Left renal pelvis (tissue), 4 donors: ENCODE measurements at places on chromosomes 7 and 10. TPM values are rescaled to one million over a fixed set of nuclear protein-coding genes. Genes with fewer than 3 reads are reported as not detected.

ELN gene
- polyA plus RNA-seq: 90.6 TPM

DDIT4 gene
- 47.4 TPM for polyA plus RNA-seq

HMX3 gene
- 0.21 TPM for polyA plus RNA-seq

ZC3HAV1L gene
- polyA plus RNA-seq: 22.5 TPM

CASTOR2 gene
- 8.9 TPM for polyA plus RNA-seq

DNAJC30 gene
- polyA plus RNA-seq: 8.3 TPM

KIAA1217 gene
- polyA plus RNA-seq: 84.5 TPM

ARHGEF35 gene
- polyA plus RNA-seq: 5.5 TPM

ADIRF gene
- polyA plus RNA-seq: 13.9 TPM

- DNase-seq: no peak
These were observed 189.8 kb upstream of the IMMP2L start for GRCh38 chr7:111752022-111752582.

GRCh38 chr7:73909996-73910395 is 49.0 kb downstream of the TMEM270 start:
- no peak for DNase-seq

DNA sequence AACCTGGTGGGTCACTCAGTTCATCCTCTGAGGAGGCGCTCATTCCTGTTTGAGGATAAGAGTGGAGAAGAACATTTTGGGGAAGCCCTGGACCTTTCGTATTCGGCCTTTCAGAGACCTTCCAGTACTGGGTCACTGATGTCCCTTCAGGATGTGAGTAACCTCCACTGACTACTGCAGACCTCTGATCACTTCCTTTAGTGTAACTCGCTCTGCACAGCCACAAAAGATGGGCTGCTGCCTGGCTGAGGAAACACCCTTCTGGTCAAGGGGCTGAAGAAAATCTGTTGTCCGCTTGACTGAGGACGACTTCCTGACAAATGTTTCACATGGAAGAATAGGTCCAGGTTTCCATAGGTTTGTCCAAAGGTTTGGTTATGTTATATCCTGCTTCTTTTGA is 15.9 kb upstream of the TBXAS1 start:
- no peak for DNase-seq

DNA sequence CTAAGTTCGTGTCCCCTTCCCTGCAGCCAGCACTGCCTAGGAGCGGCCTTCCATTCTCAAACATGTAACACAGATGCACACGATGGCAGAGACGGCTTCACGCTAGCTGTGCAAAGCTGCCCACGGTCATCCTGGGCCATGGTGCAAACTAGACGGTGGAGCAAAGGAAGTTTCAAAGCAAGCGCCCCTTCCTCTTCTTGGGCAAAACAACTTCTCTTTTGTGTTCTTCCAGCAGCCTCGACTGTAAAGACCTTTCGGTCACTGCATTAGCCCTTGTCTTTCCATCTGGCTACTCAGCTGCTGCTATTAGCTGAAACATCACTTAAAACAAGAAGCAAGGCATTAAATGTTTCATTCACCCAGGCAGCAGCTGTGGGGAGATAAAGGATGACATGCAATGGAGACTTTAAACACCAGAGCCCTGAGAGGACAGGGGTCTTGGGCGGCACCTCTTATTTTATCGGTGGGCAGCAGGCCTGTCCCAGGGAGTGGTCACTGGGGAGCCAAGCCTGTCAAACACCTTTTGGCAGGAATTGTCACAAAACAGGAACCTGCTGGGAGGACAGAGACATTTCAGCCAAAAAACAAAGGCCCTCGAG is 214.8 kb downstream of the KLF6 start:
- DNase-seq: no peak

DNA sequence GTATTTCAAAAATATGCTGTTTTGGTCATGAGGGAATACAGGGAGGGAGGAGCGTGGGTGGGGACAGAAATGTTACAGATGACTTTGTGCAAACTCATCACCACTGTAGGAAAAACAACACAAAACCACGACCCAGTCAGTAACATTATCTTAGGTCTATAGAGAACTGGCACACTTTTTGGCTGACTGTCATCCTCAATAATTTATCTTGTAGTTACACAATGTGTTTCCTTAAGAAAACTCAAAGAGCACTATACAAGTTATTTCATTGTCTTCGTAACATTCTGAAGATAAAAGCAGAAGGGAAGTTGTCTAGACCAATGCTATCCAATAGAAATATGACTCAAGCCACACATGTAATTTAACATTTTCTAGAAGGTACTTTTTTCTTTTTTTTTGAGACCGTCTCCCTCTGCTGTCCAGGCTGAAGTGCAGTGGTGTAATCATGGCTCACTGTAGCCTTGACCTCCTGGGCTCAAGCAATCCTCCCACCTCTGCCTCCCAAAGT is 16.9 kb upstream of the CDK14 start:
- no peak for DNase-seq

DNA sequence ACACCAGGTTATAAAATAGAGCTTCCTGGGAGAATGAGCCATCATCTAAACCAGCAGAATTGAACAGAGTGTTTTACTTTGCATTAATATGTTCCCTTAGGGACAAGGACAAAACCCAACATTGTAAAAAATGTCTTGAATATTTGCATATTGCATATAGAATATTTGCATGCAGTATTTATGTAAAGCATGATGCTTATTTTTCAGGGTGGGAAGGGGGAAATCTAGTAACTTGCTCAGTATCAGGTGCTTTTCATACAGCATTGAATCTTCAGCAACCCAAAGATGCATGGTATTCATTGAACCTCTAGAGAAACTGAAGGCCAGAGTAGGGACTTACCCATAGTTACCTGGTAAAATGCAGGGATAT is 409.2 kb upstream of the ZMIZ1 start:
- no peak for DNase-seq

DNA sequence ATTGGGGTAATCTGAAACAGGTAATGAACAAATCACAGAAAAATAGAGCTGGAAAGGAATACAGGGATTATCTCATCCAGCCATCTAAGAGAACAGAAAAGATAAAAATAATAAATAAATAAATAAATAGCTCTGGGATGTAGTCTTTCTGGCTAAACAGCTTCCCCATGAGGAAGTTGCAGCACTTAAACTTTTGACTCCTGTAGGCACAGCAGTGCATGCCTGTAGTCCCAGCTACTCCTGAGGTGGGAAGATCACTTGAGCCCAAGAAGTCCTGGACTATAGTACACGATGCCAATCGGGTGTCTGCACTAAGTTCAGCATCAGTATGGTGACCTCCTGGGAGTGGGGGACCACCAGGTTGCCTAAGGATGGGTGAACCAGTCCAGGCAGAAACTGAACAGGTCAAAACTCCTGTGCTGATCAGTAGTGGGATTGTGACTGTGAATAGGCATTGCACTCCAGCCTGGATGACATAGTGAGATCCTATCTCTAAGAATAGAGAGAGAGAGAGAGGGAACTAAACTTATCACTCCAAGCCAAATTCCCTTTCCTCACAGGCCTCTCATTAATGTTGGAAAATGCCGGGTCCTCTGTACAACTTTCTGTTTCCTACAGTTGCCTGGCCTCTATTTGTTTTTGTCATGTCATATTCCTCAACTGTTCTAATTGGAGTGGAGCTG is 61.7 kb upstream of the CDK13 start:
- DNase-seq: no peak

- DNase-seq: no peak
These were observed 37.4 kb upstream of the MEOX2 start for GRCh38 chr7:15723841-15724240.

- DNase-seq: no peak
These were observed 329.2 kb upstream of the NPVF start for GRCh38 chr7:25557379-25557917.

GRCh38 chr7:127922656-127923055 is 108.6 kb downstream of the LRRC4 start:
- DNase-seq: no peak

DNA sequence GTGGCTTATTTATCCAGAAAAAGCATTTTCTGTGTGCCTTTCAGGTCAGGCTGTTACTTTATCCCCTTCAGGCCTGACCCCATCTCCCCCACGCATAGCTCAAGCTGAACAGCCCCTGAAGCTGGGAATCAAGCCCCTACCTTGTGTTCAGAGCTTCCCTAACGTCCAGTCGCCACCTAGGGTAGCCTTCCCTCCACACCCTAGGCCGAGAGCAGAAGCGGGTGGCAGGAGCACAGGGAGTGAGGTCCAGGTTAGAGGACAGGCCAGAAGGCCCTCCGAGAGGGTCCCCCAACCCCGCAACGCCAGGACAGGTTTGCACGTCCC is 479 bp upstream of the SEMA4G start:
- DNase-seq: no peak

- no peak for DNase-seq
These were observed 7.9 kb downstream of the NUDT13 start for GRCh38 chr10:73117976-73118743.

- DNase-seq: no peak
These were observed 35.8 kb downstream of the JAKMIP3 start for GRCh38 chr10:132101529-132101928.

GRCh38 chr7:65448816-65449504 is 75.3 kb downstream of the ZNF92 start:
- DNase-seq: no peak

DNA sequence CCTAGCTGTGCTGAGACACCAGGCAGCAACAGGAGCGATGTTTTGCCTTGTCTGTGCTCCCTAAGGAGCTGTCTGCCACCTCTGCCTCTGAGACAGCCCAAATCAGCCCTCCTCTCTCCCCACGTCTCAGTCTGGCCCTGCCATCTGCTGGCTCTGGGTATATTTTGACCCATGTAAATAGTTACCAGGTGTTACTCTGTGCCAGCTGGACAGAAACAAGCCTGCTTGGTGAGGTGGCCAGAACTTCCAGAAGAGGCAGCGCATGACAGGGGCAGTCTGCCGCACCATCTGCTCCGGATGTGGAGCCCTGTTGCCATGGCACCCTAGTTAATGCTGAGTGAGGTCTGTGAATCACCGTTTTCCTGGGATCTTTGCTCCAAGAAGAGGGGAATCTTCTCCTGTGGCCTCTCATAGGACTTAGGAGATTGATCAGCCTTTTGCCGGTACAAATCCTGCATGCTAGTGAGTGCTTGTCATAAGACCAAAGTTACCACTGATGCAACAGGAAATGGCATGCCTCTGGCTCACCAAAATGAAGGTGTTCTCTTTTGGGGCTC is 31.8 kb downstream of the GSTO2 start:
- no peak for DNase-seq

DNA sequence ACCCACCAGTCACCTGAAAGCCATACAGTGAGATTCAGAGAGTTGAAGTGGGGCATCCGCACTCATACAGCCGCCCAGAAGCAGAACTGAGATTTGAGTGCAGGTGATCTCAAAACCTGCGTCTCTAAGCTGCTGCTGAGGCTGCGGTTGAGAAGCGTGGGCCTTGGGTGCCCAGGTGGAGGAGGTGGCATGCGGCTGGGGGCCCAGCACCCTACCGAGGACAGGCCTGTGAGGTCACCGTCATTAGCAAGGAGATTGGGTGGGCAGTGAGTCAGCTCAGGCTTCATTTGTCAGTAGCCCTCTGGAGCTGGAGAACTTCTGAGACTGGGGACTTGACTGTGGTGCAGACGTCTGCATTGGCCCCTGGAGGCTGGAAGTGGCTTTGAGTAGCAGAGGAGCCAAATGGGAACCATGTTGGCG is 29.8 kb downstream of the ZMIZ1 start:
- no peak for DNase-seq

GRCh38 chr10:126063353-126063791 is 167.0 kb downstream of the FANK1 start:
- no peak for DNase-seq

GRCh38 chr10:111187096-111187495 is 110.3 kb downstream of the ADRA2A start:
- no peak for DNase-seq

DNA sequence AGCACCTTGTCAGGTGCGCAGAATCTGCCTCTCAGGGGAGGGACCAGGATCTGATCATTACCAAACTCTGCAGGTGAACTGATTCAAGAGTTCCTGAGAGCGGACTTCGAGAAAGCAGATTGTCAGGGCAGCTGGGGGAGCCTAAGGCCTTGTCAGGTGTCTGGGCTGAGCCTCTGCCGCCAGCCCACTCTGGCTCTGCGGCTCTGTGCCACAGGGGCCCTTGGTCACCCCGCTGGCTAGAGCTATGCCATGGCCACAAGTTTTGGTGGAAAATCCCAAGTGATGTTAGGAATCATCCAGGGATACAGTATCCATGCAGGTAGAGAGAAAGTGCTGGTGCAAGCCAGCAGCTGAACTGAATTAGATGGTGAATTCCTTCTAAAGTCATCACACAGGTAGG is 4.2 kb downstream of the ADAMTS14 start:
- no peak for DNase-seq

GRCh38 chr10:99875473-99875872 is 93.0 kb downstream of the ABCC2 start:
- DNase-seq: no peak
